ENCODE measurements at places on chromosomes 4 and X. TPM values are rescaled to one million over a fixed set of nuclear protein-coding genes. Genes with fewer than 3 reads are reported as not detected.

Gene USP26
- total RNA-seq: not detected

Gene ADGRA3
- 3.4 TPM for total RNA-seq

Gene CFAP299
- total RNA-seq: not detected

Gene SSX2B
- total RNA-seq: not detected

Gene ODAPH
- total RNA-seq: not detected

Gene AFP
- not detected for total RNA-seq

Gene TCEAL3
- 4.5 TPM for total RNA-seq

Gene MED28
- total RNA-seq: 58.7 TPM

Gene SCML2
- 3.6 TPM for total RNA-seq

Gene FNIP2
- total RNA-seq: 16.2 TPM

Gene TMA16
- total RNA-seq: 51.0 TPM

Gene SOD3
- not detected for total RNA-seq

Gene ADAMTS3
- 0.02 TPM for total RNA-seq

Gene VCX2
- not detected for total RNA-seq

Gene SHOX
- not detected for total RNA-seq

Gene NEUROG2
- not detected for total RNA-seq

Gene UGT2B11
- total RNA-seq: not detected

Gene FAM9C
- not detected for total RNA-seq

Gene NDP
- not detected for total RNA-seq

Measured in activated CD8-positive, alpha-beta memory T cell treated with anti-CD3 and anti-CD28 coated beads for 36 hours (primary cell).